ENCODE measurements at places on chromosomes 16 and 17.
A peak's percentile ranks its signal among the peaks of the same experiment; 100 is the strongest.

- DNase-seq, result no peak
Measured at GRCh38 chr16:26546573-26546972, 520.2 kb upstream of the C16orf82 start.

- DNase-seq, result peak; percentile 61
Measured at GRCh38 chr17:47204722-47205418, 4.3 kb upstream of the MYL4 start.

DNA sequence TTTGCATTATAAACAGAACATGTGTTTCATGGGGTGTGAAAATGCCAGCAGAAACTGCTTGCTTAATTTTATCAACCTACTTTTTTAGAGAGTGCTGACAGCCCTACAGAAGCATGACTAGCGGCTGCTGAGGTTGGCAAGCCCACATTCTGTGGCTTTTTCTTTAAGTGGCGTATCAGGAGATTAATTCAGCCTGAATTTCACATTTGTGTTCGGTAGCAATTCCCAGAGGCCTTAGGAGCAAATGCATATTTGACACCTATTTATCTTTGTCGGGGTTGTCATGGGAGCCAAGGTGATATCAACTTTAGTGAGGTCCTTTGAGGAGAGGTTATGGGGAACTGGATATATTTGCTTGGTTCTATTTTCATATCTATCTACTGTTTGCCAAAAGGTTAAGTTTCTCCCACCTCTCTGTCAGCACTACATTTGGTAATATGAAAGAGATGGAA, 140.9 kb downstream of the KCNJ2 start:
- no peak for DNase-seq

DNA sequence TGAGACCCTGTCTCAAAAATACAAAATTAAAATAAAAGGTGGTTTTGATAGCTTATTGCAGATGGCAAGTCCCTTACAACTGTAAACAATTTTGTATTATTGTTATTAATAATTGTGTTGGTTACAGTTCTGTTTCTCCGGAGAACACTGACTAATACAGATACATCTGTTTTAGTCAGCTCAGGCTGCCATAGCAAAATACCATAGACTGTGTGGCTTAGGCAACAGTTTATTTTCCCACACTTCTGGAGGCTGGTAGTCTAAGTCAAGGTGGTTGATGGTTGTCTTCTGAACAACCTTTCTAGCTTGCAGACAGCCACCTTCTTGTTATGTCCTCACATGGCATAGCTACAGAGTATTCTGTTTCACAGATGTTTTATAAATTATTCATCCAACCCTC, 14.2 kb upstream of the IL21R start:
- DNase-seq, result no peak

GRCh38 chr16:23194497-23195221, 12.1 kb downstream of the SCNN1G start:
- DNase-seq, result no peak

DNA sequence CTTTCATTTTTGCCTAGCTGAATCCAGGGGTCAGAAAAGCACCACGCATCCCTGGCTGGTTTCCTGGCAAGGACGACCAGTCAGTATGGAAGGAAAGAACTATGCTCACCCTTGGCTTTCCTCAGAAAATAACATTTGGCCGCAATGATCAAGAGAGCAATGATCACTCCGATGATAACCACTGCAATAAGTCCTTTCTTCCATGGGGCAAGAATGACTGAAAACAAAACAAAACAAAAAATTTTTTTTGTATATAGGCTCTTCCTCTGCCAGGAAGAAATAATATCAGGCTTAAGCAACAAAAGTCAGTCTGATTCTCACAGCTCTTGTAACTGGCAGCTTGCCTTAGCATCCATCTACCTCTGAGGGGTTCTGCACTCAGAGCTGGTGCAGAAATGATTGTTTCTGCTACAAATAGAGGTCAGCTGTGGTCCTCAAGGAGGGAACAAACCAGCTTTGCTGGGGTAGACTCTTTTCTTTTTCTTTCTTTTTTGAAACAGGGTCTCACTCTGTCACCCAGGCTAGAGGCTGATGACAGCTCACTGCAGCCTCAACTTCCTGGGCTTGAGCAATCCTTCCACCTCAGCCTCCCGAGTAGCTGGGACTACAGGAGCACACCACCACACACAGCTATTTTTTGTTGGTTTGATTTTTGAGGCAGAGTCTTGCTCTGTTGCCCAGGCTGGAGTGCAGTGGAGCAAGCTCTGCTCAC, 35.7 kb downstream of the PECAM1 start:
- no peak for DNase-seq

Measured in aorta (tissue), 5 donors.